ENCODE measurements at places on chromosomes 5 and 9.

GRCh38 chr9:113796646-113797426 is 79.3 kb upstream of the ZNF618 start:
- no peak for DNase-seq

DNA sequence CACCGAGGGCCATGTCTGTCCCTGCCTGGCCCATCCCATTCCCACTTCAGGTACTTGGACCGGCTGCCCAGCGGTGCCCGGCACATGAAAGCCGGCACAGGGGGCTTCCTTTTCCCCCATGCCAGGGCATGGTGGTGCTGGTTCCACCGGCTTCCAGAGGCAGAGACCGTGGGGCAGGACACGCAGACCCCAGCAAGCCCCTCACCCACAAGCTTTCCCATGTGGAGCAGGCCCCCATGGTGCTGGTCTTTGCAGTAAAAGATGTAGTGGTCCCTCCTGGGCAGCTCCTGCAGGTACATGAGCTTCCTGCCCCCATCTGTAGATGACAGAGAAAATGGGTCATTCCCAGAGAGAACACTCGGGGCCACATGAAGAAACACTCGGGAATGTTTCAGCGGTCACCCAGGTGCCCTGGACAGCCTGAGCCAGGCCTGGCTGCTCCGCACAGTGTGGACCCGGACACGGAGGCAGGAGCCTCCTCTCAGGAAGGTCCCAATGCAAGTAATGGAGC is 2.0 kb downstream of the OBP2B start:
- DNase-seq: no peak

DNA sequence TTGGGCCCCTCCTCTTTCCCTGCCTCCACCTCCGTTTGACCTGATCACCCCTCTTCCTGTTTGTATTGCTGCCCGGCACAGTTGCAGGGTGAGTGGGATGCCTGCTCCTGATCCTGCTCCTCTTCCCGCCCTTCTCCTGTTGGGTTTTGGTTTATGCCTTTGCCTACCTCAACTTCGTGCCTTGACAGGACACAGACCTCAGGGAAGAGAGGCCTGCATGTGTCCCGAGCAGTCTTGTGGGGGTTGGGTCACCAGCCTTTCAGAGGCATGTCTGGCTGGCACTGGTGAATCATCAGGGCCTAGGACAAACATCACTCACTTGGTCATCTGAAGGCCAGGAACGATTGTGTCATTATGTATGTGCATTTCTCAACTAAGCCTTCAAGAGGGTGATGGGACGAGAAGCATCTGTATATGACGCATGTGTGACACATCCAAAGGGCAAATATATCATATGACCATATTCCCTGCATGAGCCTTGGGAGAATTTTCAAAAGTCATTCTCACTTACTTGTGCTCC is 56.9 kb downstream of the NPR3 start:
- DNase-seq: no peak

DNA sequence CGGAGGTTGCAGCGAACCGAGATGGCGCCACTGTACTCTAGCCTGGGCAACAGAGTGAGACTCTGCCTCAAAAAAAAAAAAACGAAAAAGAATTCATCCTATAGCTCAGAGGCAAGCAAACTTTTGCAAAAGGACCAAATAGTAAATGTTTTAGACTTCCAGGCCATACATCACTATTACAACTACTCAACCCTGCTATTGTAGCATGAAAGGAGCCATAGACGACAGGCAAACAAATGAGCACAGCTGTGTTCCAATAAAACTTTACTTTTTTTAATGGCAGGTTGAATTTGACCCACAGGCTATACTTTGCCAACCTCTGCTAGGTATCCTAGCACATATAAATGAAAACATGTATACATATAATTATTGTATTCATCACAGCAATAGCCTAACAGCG is 58.9 kb upstream of the SLC30A5 start:
- no peak for DNase-seq

- no peak for DNase-seq
These were observed 309.3 kb downstream of the DOCK8 start for GRCh38 chr9:524008-524407.

DNA sequence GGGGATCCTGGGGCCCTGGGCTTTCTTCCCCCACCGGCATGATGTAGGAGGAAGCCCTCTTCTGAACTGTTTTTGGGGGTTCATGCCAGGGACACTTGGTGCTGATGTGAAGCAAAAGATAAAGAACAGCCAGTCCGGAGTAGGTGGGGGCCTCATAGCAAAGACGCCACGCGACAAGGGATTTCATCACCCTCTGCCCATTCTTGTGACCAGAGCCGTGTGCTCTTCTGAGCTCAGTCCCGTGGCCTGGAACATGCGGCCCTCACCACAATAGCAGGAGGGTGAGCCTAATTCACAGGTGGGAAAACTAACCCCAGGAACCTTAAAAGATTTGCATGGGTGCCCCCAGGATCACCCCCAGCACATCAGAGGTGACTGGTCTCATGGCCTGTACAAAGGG is 225.9 kb downstream of the HSPA4 start:
- DNase-seq: no peak

GRCh38 chr5:36934740-36935356 is 58.3 kb downstream of the NIPBL start:
- no peak for DNase-seq

DNA sequence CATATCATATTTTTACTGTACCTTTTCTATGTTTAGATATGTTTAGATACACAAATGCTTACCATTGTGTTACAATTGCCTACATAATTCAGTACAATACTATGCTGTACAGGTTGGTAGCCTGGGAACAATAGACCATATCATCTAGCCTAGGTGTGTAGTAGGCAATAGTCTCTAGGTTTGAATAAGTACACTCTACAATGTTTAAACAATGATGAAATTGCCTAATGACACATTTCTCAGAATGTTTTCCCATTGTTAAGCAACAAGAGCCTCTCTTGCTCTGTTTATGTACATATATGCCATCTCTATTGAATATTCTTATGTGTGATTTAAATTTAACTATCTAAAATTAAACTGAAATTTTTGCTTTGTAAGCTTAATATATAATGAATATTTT is 209.6 kb upstream of the ST8SIA4 start:
- DNase-seq: no peak

- no peak for DNase-seq
These were observed 39.8 kb upstream of the CRB2 start for GRCh38 chr9:123316053-123316718.

GRCh38 chr9:14127656-14128055 is 186.3 kb downstream of the NFIB start:
- DNase-seq: no peak

GRCh38 chr9:14165376-14166035 is 148.4 kb downstream of the NFIB start:
- no peak for DNase-seq

DNA sequence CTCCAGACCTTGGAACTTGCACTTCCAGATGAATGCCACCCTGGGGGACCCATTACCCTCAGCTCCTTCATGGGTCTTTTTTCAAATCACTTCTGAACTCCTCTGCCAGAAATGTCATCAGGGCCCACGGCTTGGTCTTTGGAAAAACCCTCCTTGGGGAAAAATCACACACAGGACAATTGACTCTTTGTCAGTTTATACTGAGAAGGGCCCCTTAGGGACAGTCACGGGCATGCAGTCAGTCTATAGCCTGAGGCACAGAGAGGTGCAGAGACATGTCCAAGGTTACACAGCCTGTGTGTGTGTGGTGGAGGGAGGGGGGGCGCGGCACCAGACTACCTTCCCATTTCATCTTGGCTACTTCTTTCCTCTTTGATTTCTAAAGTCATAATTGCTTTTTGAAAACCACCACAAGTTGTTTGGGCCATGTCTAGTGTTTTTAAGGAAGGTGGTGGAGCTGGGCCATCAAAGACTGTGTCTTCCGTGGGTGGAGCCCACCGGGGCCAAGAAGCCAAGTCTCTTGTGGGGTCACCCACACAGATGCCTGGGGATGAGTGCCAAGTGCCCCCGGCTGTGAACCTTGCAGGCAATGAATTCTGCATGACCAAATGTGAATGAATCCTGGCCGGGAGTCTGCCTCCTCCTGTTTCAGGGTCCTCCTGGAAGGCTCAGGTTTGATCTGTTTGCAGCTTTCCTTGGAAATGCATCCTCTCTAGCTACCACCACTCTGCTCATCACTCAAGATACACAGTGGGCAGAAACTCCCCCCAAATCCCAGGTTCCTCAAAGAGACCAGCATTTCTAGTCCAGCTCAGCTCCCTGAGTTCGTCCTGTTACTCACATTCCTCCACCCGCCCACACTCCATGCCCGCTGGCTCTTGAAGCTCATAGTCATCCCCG is 200.1 kb upstream of the TBC1D2 start:
- no peak for DNase-seq

GRCh38 chr5:62144401-62145022 is 161.5 kb upstream of the KIF2A start:
- no peak for DNase-seq

- no peak for DNase-seq
These were observed 232.9 kb downstream of the SPOCK1 start for GRCh38 chr5:137266186-137266585.

- DNase-seq: no peak
These were observed 24.6 kb downstream of the CAMK2A start for GRCh38 chr5:150264667-150265603.

- peak; percentile 99 for DNase-seq
These were observed at the start of gene HSPA5 for GRCh38 chr9:125241000-125241862. TSS of gene HSPA5 (minus strand) at chr9:125241343. CDS start at chr9:125241126, 217 bp downstream.

GRCh38 chr9:76598981-76599380 is 140.0 kb downstream of the GCNT1 start:
- DNase-seq: no peak

DNA sequence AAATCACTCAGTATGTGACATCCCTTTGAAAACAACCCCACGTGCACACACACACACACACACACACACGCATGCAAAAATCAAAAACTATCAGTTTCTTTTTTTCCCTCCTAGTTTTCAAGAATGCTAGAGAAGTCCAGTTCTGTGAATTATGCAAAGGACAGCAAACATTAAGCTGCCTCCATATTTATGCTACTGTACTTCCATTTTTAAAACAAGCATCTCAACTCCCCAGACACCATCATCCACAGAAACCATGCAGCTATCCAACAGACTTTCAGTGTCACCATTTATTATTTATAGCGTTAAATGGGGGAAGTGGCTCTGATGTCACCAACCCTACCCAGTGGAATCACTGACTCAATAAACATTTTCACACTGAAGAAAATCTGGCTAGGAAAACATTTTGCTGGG is 1.6 kb downstream of the FBXW11 start:
- peak; percentile 39 for DNase-seq

GRCh38 chr9:88362681-88363080 is 25.6 kb upstream of the SPIN1 start:
- no peak for DNase-seq

DNA sequence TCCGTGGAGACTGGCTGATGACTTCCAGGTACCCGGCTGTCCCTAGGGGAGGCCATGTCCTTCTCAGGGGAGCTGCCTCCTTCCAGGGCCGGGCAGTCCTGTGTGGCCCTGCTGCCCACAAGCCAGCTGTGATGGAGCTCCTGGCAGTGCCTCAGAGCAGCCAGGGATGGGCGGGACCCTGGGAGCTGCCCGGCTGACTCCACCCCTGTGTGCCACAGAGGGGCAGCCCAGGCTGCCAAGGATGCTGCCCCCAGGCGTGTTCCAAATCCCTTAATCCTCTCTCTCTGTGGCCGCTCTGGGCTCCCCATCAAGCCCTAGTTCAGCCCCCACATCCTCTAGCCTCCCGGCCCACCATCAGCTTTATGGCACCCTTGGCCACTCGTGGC is 7.0 kb upstream of the SCGB3A1 start:
- DNase-seq: no peak

DNA sequence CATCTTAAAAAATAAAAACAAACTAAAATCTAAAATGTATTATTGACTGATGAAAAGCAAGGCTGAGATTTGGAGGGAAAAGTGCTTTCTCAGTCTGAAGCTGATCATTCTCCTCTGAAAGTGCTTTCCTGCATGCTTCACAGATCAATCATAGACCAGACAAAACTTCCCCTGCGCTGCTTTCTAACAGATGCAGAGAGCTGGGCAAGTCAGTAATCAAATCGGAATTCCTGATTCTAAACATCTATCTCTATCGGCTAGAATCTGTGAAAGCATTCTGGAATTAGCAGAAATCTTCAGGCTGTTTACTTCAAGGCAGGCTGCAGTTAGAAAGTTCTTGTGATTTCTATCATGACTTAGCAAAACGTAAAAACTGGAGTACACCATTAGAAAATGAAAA is 15.6 kb upstream of the FAM81B start:
- DNase-seq: no peak

GRCh38 chr5:131384173-131384572 is 120.3 kb downstream of the CDC42SE2 start:
- DNase-seq: peak; percentile 87

DNA sequence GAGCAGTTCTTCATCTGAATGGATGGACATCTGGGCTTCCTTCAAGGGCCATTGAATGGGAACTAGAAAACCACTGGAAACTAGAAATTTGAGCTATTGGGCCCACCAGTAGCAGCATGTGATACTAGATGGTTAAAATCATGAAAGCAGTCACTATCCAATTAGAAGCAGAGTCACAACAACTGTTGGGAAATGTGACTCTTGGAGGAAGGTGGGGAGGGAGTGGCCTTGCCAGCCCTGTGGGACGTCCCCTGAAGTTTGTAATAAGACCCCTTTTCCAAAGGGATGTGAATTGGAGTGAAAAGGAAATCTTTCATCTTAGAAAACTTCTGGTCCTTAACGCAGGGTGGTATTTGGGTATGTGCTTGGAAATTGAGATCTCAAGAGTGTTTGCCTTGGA is 5.6 kb downstream of the RAB24 start:
- DNase-seq: no peak

DNA sequence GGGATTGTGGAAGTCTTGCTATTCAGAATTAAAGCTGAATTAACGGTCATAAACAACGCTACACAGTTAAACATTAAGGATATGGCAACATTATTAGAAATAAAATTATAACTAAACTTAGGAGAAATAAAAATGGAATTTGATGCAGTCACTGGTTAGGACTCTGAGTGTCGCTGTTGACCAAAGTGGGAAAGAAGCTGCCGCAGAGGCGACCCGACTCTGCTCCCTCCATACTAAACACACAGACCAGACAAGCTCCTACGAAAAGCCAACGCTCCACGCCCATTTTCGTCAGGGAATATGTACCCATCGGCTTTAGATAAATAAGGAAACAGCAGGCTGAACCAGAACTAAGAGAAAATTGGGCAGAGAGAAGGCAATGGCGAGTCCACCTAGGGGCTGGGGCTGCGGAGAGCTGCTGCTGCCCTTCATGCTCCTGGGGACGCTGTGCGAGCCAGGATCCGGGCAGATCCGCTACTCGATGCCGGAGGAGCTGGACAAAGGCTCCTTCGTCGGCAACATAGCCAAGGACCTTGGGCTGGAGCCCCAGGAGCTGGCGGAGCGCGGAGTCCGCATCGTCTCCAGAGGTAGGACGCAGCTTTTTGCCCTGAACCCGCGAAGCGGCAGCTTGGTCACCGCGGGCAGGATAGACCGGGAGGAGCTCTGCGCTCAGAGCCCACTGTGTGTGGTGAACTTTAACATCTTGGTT is at the start of gene PCDHGA5:
TSS of gene PCDHGA5 (plus strand) at position 211 of the 709 bp plus-strand sequence. CDS start at position 380, 169 bp downstream.
- no peak for DNase-seq

- peak; percentile 24 for DNase-seq
These were observed 14.0 kb upstream of the LOX start for GRCh38 chr5:122091936-122092600.

GRCh38 chr9:128251732-128252100 is 24.1 kb downstream of the GOLGA2 start:
- no peak for DNase-seq

GRCh38 chr9:4222357-4222756 is 77.5 kb downstream of the GLIS3 start:
- DNase-seq: no peak

GRCh38 chr5:135273212-135273611 is 125.8 kb downstream of the MACROH2A1 start:
- DNase-seq: no peak

Measured in hematopoietic multipotent progenitor cell treated with erythropoietin and hydrocortisone succinate and interleukin-3 and kit ligand, for 8 days (in vitro differentiated cells).